ENCODE measurements at places on chromosomes 3 and 15.

GRCh38 chr3:100641471-100642032 is 32.2 kb downstream of the ADGRG7 start:
- no peak for DNase-seq

GRCh38 chr3:156449710-156450574 is 105.0 kb downstream of the SSR3 start:
- no peak for DNase-seq

DNA sequence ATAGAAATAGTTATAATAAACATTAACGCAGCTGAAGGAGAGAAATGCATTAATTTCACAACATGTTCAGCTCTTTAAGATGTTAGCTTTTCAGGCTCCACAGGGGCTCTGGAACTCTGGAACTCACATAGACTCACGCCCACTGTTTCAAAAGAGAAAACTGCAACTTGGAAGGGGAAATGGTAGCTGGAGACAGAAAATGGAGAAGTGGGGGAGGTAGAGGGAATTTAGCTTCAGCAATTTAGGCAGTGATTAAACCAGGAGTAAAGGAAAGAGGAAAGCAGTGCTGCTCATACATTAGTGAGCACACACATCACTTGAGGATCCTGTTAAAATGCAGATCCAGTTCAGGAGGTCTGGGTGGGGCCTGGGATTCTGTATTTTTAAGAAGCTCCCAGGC is 274.8 kb upstream of the TRIM42 start:
- no peak for DNase-seq

GRCh38 chr3:83218383-83219200 is 1457.1 kb upstream of the GBE1 start:
- DNase-seq: no peak

- DNase-seq: peak; percentile 72
Measured at GRCh38 chr15:78565097-78565950, at the start of gene CHRNA5. Gene CHRNA5 (plus strand): TSS chr15:78565520. CDS start chr15:78565720, 200 bp downstream.

GRCh38 chr3:124298951-124299350 is 307.0 kb upstream of the ROPN1 start:
- no peak for DNase-seq

GRCh38 chr3:55654123-55654760 is 167.1 kb upstream of the WNT5A start:
- no peak for DNase-seq

- DNase-seq: no peak
Measured at GRCh38 chr3:167839460-167840134, 104.1 kb downstream of the SERPINI1 start.

DNA sequence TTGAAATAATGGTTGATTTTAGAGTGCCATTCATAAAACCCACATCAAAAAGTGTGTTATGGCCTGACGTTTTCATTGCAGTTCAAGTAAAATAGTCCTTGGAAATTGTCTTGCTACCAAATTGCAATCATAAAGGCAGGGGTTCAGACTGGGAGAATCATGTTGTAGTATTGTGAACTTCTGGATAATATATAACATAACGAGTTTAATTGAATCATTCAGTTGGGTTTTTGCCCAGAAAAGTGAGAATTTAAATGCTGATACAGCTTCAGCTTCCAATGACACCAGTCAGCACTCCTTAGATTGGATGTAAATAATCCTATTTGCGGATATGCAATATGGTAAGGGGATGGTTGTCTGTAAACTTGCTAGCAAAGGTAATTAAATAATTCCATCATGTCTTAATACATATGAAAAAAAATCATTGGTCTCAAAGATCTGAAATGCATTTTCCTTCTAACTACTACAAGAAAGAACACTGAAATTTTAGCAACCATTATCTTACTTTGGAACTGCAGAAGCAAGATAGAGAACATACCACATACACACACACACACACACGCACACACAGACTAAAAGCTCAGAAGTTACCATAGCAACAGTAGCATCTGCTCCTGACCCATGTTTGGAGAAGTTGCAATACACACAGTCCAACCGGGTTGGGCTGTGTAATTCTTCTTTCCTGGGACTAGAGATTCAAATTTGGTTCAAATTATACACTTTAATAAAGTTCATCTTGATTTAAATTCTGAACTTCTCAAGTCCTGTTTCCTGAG is 686.2 kb upstream of the NR2F2 start:
- no peak for DNase-seq

DNA sequence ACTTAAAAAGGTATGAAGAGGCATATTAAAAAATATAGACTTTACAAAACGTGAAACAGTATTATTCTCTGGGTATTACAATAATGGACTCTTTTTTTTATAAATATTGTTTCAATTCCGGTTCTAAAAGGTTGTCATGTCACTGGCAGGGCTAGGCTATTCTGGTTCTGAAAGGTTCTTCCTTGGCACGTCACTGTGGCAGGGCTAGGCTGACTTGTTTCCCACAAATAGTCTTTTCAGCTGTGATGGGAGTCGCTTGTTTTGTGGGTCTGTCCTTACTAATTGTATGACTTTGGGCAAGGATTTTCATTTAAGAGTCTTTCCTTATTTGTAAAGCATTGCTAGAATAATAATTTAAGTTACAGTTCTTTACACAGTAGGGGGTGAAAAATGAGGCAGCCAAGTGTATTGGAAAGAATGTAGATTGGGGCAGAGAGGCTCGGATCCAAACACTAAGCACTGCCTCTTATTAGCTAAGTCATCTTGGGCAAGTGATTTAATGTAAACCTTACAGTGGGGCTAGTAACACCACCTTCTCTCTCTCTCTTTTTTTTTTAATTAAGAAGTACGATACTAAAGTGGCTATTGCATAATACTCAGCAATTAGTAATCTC is 12.4 kb upstream of the MELTF start:
- DNase-seq: no peak

DNA sequence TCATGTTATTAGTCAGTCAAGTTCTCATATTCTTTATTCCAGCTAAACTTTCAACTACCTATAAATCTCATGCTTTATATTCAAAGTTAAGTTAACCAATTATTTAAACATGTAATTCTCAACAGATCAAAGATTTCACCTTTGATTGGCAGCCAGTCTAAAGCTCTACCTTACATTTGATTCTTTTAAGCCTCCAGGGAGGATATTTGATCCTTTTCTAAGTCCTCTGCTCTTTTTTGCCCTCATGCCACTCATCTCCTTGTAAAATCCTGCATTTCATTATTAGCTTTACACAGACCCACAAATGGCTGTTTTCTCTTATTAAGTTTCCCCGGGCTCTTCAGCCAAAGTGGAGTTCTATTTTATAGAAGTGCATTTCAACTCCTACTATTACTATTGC is 134.1 kb downstream of the NLGN1 start:
- DNase-seq: no peak

DNA sequence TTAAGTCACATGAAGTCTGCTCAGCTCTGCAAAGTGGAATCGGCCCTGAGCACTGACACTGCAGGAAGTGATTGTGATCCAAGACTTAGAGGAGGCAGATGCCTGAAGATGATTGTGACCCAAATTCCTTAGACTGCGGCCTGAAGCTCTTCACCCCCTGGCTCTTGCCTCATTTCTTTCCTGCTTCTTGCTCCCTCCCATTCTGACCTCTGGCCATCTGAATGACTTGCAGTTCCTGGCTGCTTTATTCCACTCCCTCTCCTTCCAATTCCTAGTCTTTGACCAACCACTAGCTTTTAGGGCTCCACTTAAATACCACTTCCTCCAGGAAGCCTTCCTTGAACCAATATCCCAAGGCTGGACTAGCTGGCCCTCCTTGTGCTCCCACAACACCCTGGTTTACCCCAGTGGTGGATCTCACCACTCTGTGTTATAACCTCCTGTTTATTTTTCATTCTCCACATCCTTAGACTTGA is 9.9 kb upstream of the EPB42 start:
- DNase-seq: no peak

GRCh38 chr3:158991146-158991705 is 189.4 kb downstream of the MFSD1 start:
- DNase-seq: no peak

GRCh38 chr15:54127574-54127973 is 149.3 kb downstream of the UNC13C start:
- DNase-seq: no peak

GRCh38 chr15:98866511-98866910 is 141.1 kb downstream of the PGPEP1L start:
- no peak for DNase-seq

DNA sequence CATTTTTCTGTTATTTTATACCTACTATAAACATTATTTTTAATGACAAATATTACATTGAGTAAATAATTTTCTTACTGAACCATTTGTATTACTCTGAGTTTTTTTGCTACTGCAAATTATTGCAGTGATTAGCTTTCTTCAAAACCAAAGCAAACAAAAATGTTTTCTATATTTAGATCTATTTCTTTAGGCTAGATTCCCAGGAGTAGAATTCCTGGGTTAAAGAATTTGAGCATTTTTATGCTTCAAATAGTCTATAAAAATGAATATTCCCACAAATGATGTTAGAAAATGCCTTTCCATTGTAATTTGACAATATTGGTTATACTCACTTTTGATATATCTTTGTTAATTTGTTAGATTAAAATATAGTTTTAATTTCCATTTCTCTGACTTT is 76.8 kb downstream of the LEKR1 start:
- DNase-seq: no peak

- DNase-seq: no peak
Measured at GRCh38 chr3:8460815-8461456, 40.7 kb upstream of the LMCD1 start.

DNA sequence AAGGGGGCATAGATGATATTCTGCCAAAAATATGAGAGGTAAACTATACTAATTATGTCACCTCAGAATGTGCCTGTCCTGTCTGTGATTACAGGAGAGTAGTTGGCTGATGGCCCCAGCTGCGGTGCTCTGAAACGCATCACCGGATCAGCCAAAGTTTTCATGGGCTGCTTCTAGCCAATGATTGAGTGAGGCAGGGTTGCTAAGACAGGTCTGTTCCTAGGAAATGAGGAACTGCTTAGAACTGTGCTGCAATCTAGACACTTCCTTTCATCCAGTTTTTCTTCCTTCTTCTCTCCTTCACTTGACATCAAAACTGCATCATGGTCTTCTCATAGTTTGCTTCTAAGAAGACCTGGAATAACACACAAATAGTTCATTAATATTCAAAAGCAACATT is 124.0 kb downstream of the KCNH8 start:
- DNase-seq: no peak

GRCh38 chr3:46186471-46187340 is 21.4 kb downstream of the CCR1 start:
- no peak for DNase-seq

DNA sequence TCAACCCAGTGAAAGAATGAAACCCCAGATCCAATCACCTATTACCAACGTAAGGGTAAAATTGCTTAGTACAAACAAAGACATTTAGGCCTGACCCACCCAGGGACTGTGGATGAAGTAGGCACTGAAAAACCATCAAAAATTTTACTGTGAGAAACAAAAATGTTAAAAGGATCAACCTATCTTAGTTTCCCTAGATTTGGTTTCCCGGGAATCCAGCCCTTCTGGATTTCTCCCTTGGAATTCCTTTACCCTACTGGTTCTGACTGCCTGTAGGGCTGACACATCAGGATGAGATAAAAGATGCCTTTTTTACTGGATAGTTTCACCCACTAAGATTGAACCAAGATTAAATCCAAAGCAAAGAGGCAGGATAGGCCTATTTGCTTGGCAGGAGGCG is 102.7 kb downstream of the SCAPER start:
- no peak for DNase-seq

DNA sequence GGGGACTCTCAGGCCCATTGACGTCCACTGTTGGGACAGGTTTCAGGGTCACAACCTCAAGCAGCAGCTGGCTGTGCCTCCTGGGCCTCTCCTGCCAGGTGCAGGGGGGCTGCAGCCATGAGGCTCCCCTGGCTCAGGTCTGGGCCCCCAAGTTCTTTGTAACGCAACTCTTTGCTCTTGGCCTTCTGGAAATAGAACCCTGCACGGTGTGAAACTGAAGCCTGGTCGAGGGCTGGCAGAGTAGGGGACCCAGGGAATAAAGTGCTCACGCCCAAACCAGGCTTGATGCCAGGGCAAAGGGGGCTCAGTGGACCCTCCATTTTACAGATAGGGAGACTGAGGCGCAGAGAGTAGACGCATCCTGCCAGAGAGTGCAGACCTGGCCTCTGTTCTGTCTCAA is 771 bp downstream of the CALML4 start:
- no peak for DNase-seq

- no peak for DNase-seq
Measured at GRCh38 chr15:43086551-43086950, 19.3 kb downstream of the UBR1 start.

DNA sequence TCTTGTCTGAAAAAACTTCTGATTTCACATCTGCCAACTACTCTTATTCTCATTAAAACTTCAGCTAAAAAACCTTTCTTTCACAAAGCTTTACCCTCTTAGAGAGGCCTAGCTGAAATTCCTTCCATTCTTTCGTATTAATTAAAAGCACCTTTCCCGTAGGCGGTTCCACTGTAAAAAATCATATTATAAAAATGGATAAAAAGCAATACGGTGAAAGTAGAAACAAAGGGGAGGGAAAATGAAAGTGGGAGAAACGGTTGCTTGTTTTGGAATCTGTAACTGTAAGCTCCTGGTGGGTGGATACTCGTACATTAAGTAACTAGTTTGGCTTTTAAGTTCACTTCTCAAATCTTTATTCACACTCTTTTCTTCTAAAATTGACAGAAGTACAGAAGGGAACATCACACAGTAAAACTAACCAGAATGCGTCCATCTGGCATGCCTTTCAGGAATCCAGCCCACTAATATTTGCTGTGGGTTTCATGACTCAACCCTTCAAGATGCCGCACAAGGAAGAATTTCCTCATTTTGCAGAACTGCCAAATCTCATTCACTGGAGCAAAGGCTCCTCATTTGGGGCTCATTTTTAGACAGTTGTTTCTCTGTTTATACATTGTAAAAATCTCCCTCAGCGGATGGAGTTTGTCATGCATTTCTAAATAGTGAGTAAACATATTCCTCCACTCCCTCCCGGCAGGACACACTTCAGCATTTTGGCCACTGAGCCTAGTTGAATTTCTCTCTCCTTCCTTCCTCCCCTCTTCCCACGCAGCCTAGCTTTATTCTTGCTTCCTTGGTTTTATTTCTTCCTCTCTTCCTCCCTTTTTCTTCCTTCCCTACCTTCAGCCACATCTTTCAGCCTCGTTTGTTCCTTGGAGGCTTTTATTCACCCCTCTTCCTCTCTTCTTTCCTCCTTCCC is 419.5 kb upstream of the NAALADL2 start:
- DNase-seq: peak; percentile 64

DNA sequence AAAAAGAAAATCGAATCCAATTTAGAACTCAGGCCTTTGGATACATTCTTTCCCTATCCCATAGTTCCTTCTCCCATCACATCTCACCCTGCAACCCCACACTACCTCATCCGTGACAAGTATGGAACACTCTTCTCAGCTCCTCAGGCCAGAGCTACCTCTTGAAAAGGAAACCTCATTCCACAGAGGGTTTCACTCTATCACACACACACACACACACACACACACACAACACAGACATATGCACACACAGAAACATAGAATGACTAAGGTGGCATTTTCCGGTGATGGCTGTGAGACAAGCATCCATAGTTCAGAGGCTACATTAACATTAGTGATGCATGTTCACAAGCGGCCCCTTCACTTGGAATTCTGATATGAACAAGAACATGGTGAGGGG is 122.0 kb upstream of the HES1 start:
- DNase-seq: no peak

- DNase-seq: no peak
Measured at GRCh38 chr3:37762698-37763097, 99.0 kb upstream of the CTDSPL start.

GRCh38 chr3:58025837-58026569 is 17.8 kb downstream of the FLNB start:
- no peak for DNase-seq
